ENCODE measurements at places on chromosomes 2 and 18.

DNA sequence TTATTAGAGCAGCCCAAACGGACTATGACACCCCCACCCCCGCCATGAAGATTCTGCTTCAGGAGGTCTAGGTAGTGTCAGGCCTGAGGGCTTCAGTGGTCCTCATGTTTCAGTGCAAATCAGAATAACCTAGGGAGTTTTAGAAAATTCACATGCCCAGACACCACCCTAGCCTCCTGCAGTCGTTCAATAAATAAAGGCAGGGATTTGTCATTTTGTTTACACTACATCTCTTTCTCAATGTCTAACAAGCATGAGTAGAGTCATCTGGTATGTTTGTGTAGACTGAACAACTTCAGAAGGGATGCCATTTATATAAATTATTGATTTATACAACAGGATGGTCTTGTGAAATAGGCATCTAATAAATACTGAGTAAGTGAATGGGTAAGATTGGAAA, 112.1 kb upstream of the SERPINE2 start:
- no peak for DNase-seq

DNA sequence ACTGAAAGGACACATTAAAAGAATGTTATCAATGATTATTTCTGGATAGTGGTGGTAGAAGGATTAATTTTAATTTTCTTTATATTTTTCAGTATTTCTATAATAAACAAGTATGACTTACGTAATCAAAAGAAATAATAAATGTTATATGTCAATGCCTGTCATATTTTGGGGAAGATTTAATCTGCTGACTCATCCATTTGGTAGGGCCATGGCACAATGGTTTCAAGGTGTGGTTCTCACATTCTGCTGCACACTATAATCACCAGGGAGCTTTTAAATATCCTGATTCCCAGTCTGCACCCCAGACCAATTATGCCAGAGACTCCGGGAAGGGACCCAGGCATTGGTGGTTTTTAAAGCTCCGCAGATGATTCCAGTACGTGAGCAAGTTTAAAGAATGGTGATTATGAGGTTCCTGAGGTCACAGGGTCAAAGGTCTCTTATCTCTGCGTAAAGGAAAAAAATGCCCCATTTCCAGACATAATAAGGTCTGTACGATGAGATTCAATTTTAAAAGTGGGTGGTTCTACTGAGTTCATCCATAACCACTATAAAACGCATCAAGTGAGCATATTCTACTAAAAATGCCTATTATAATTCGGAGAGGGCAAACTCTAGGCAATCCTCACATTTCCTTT, 27.2 kb downstream of the WIPF1 start:
- no peak for DNase-seq

- DNase-seq: no peak
Measured at GRCh38 chr18:377088-377487, 109.2 kb upstream of the THOC1 start.

DNA sequence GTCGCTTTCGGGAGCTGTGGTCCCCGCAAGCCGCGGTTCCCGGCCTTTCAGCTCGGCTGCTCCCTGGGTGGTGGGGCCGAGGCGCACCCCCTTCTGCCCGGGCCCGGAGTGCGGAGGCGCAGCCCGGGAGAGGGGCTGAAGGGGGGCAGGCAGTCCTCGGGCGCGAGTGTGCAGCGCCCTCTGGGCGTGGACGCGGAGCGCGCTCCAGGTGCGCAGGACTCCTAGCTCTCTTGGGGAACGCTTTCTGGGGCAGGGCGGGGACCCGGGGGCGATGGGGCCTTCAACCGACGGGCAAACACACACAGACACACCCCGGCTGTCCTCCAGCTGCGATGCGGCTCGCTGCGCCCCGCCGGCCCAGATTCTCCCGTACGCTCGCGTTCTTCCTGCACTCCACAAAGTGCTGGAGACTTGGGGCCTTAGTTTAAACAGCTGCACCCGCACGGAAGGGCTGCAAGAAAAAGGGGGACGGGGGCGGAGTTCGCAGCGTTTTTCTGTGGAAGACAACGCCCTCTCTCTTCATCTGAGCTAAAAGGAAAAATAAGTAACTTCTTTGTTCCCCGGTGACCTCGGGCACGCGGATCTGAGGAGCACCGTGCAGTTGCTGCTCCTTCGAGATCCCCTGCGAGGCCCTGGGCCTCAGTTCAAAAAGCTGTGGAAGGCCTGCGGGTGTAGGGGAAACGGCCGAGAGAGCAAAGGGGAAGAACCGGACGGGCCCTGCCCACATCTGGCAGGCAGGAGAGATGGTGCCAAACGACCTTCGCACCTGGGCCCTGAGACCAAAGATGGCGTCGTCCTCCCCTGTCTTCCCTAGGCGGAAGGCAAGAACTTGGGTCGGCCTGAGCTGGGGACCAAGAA, 593 bp upstream of the SDC1 start:
- peak; percentile 90 for DNase-seq
